NCI-H187 treated with DMSO at 0.1 percent for 48 hours (cell line): ENCODE measurements at places on chromosomes 3 and 15.

GRCh38 chr3:131114256-131114655 lies 87.6 kb downstream of the NEK11 start:
- DNase-seq: no peak

DNA sequence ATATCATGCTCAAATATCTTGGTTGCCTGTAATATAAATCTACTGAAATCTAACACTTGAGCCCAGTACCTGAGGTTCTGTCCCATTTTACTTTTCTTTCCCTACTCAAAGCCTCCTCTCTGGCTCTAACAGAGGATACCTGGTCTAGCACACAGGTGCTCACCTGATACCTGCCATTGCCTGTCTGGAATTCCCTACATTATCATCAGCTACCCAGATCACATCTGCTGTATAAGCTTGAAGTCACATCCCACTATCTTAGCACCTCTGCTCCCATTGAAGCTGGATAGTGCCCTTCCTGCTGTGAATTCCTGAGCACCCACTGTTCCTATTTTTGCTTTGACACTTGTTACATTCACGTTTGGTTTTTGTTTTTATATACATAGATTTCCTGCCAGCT lies 30.5 kb downstream of the GYG1 start:
- no peak for DNase-seq

- DNase-seq: no peak
Measured at GRCh38 chr3:155871746-155872158, 1.3 kb downstream of the GMPS start.

DNA sequence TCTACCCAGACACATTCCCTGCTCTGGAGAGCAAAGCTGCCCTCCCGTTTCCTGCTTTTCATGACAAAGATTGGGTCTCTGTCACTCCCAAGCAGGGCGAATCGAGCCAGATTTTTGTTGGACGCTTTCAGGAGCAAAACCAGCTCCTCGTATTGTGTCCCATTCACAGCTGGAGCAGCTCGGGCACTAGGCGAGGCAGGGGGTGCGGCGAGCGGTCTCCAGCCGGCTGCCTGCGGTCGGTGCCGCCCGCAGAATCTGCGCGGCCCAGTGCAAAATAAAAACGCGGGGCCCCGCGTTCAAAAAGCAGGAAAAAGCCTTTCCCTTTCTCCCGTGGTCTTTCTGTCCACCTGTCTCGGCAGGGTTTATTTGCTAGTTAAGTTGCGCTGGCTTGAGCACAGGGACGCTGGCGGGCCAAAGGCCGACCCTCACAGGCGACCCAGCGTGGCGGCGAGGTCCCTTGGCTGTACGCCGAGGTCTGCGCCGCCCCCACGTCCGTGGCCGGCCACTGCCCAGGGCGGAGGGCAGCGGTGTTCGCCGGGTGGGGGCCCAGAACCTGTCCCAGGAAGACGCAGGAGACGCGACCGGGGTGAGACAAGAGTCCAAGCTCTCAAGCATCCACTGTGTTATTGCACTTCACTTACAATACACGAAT lies 71.2 kb downstream of the CYP19A1 start:
- DNase-seq: no peak

- DNase-seq: no peak
Measured at GRCh38 chr3:153910387-153910786, 210.8 kb upstream of the ARHGEF26 start.

DNA sequence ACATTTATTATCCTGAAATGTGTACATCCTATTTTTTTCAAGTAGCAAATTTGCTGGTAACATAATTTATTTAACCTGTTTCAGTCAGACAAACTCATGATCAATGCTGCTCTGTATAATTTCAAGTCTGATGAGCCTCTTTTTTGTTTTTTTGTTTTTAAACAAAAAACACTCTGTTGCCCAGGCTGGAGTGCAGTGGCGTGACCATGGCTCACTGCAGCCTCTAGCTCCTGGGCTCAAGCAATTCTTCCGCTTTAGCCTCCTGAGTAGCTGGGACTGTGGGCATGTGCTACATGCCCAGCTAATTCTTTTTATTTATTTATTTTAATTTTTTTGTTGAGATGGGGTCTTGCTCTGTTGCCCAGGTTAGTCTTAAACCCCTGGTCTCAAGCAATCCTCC lies 40.1 kb upstream of the CAPN3 start:
- DNase-seq: no peak

DNA sequence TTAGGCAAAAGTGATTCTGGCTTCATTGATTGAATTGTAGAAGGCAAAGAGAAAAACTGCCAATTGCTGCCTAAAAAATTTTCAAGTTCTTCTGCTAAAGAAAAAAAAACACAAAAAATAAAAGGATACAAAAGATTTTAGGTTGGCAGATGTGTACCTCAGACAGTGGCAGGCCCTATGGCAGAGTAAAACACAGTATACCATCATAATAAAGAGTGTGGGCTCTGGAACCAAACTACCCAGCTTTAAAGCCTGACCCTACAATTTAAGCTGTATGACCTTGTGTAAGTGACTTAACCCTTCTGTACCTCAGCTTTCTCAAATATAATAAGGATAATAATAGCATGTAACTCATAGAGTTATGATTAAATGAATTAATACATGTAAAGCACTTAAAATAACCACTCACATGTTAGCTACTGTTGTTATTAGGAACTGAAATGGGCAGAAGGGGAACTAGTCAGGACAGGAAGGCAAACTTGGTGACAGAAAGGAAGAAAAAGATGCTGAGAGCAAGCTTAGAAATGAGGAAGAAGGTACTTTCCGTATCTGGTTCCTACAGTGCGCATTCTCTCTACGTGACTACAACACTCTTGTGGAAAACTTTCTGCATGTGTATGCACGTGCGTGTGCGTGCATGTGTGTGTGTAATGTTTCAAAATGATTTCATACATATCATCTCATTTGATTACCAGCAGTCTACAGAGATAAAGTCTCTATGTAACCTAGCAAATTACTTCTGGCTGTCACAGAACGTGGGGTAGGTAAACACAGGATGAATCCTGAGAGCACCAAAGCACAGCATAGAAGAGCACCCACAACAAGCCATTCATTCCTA lies 13.6 kb upstream of the GATM start:
- no peak for DNase-seq

- DNase-seq: no peak
Measured at GRCh38 chr3:153284282-153284938, 122.4 kb downstream of the RAP2B start.

- DNase-seq: no peak
Measured at GRCh38 chr3:175224051-175224450, 364.9 kb downstream of the NAALADL2 start.

GRCh38 chr3:114128826-114129225 lies 50.0 kb downstream of the DRD3 start:
- DNase-seq: no peak

DNA sequence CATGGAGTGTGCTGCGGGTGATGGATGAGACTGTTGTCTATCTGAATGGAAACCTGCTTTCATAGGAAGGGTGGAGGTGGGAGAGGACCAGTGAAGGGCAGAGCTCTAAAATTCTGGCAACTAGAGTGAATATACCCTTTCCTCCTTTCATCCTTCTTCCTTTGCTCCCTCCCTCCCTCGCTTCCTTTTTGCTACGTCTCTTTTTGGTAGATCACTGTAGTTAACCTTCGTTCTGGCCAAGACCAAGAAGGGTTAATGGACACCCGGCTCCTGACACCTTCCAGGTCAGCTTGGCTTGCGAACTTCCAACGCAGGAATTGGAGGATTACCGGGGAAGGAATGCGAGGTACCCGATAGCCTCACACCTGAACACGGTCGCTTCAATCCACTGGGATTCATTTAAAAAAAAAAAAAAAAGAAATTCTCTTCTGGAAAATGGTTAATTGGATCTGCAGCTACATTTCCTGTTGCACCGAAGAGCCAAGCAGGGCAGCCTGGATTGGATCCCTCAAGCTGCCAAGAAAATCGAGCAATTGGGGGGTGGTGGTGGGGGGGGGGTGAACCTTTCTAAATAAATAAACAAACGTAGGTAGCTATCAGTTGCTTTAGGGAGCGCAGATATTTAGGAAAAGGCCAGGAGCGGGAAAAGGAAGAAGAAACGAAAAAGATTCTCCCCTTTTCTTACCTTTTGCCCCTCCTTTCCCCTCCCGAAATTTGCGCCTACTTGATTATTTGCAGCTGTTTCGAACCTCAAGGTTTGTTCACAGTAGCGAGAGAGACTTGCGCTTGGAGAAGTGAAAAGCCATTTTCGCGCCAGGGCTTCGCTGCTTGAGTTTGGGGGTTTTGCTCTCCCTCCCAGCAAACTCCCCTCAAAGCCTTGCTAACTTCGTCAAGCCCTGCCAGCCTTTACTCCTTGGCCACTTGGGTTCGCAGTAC lies 9.5 kb upstream of the NR2F2 start:
- DNase-seq: no peak

GRCh38 chr3:121736112-121736511 lies 13.4 kb downstream of the GOLGB1 start:
- DNase-seq: no peak
